ENCODE measurements at places on chromosomes 4 and X. TPM values are rescaled to one million over a fixed set of nuclear protein-coding genes. Genes with fewer than 3 reads are reported as not detected.

The MAGEE1 gene
- total RNA-seq: 3.0 TPM

The P2RY8 gene
- total RNA-seq: 10.6 TPM

DNA sequence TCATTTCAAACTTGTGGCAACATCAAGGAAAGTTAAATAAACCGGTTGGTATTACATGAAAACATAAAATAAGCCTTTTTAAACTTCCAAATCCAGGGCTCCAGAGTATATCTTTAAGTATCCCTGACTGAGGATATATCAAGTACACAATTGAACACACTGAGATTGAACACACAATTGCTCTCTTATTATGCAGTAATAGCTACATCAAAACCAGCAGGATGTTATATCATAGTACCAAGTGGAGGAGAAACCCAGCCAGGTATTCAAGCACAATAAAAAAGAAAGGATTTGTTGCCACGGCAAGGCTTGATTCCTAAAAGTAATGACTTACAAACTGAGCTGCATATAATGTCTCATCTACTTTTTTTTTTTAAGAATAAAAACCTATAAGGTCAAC lies 605.8 kb downstream of the SPOCK3 start:
- no peak overlapping the region for H3K4me3 ChIP-seq
- no peak overlapping the region for H3K27ac ChIP-seq
- no peak for DNase-seq
- H3K4me1 ChIP-seq: no peaks in the 10 kb centered on the region
- no peaks in the 10 kb centered on the region for H3K36me3 ChIP-seq

DNA sequence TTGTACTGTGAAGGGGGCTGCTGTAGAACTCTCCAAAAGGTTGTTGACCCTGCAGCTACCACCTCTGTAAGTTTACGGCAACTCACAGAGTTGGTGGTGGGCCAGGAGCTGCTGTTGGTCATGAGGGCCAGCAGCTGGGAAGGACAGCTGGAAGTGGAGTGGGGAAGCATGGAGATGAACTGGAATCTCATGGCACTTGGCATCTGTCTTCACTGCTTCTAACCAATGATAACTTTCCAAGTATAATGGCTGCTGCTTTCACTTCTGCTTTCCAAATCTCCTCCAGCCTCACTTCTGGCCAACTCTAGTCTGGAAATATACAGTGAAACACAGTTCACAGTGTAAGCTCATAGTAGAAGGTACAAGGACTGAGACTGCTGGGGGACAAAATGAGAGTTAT lies 126.5 kb upstream of the INTU start:
- peaks cover 1% of the 10 kb centered on the region for H3K27me3 ChIP-seq
- H3K27ac ChIP-seq: no peak overlapping the region
- no peak overlapping the region for H3K4me3 ChIP-seq
- H3K36me3 ChIP-seq: no peaks in the 10 kb centered on the region

GRCh38 chr4:17794730-17795129 lies 13.3 kb upstream of the FAM184B start:
- no peak overlapping the region for H3K27ac ChIP-seq
- no peak overlapping the region for H3K4me3 ChIP-seq
- H3K4me1 ChIP-seq: peaks cover 4% of the 10 kb centered on the region
- peaks cover 20% of the 10 kb centered on the region for H3K36me3 ChIP-seq

- H3K4me1 ChIP-seq: peaks cover 33% of the 10 kb centered on the region
- H3K27ac ChIP-seq: no peak overlapping the region
- H3K27me3 ChIP-seq: peaks cover 73% of the 10 kb centered on the region
- no peaks in the 10 kb centered on the region for H3K36me3 ChIP-seq
- DNase-seq: no peak
- no peak overlapping the region for H3K4me3 ChIP-seq
Observed at GRCh38 chr4:125316791-125317524, 2.2 kb downstream of the FAT4 start.

- no peaks in the 10 kb centered on the region for H3K4me1 ChIP-seq
- H3K4me3 ChIP-seq: no peak overlapping the region
- no peak overlapping the region for H3K27ac ChIP-seq
- H3K27me3 ChIP-seq: peaks cover 2% of the 10 kb centered on the region
- no peak for DNase-seq
- H3K36me3 ChIP-seq: no peaks in the 10 kb centered on the region
Observed at GRCh38 chrX:97787849-97788248, 904.1 kb downstream of the RPA4 start.

Data from activated naive CD4-positive, alpha-beta T cell treated with anti-CD3 and anti-CD28 coated beads for 36 hours (primary cell).